ENCODE measurements at places on chromosomes 3 and 15. TPM values are rescaled to one million over a fixed set of nuclear protein-coding genes. Genes with fewer than 3 reads are reported as not detected.

PTPRG gene
- 125 TPM for total RNA-seq

BCL2A1 gene
- total RNA-seq = 1.3 TPM

LMAN1L gene
- 0.42 TPM for total RNA-seq

GP5 gene
- not detected for total RNA-seq

ECE2 gene
- not detected for total RNA-seq

CPLX3 gene
- total RNA-seq = not detected

RASGRF1 gene
- 0.42 TPM for total RNA-seq

SNX22 gene
- 19.9 TPM for total RNA-seq

GOLGA8S gene
- total RNA-seq = not detected

ARRDC4 gene
- 27.1 TPM for total RNA-seq

CLDN16 gene
- not detected for total RNA-seq

PATL2 gene
- 0.84 TPM for total RNA-seq

TMEM108 gene
- not detected for total RNA-seq

TBL1XR1 gene
- total RNA-seq = 57.1 TPM

CAND2 gene
- 20.1 TPM for total RNA-seq

SH2D7 gene
- not detected for total RNA-seq

UTS2B gene
- total RNA-seq = 2.7 TPM

NDN gene
- total RNA-seq = 103 TPM

NOX5 gene
- 2.7 TPM for total RNA-seq

PLAAT1 gene
- total RNA-seq = 0.84 TPM

GOLGA6L7 gene
- not detected for total RNA-seq

TRPM7 gene
- 97.5 TPM for total RNA-seq

CCR9 gene
- total RNA-seq = not detected

CAPN3 gene
- total RNA-seq = 31.7 TPM

RETNLB gene
- not detected for total RNA-seq

PLOD2 gene
- 27.6 TPM for total RNA-seq

SI gene
- not detected for total RNA-seq

EPHA3 gene
- 8.7 TPM for total RNA-seq

AP3S2 gene
- total RNA-seq = 50.4 TPM

SOX14 gene
- not detected for total RNA-seq

PFKFB4 gene
- total RNA-seq = 8.4 TPM

IL20RB gene
- 16.8 TPM for total RNA-seq

P2RY14 gene
- 5.4 TPM for total RNA-seq

ST8SIA2 gene
- total RNA-seq = not detected

STAC gene
- total RNA-seq = 4.2 TPM

TICRR gene
- total RNA-seq = 0.60 TPM

GABRB3 gene
- total RNA-seq = not detected

FOXB1 gene
- not detected for total RNA-seq

SLC22A13 gene
- not detected for total RNA-seq

MDFIC2 gene
- total RNA-seq = not detected

PIERCE2 gene
- 2.9 TPM for total RNA-seq

NPAP1 gene
- not detected for total RNA-seq

DRD3 gene
- total RNA-seq = not detected

SYNPR gene
- total RNA-seq = not detected

CNTN4 gene
- 47.7 TPM for total RNA-seq

Data from tibial nerve (tissue), 4 donors.